ENCODE measurements at places on chromosomes 5 and 9. TPM values are rescaled to one million over a fixed set of nuclear protein-coding genes. Genes with fewer than 3 reads are reported as not detected.

NTRK2 gene
- 1.8 TPM for total RNA-seq

SPINK6 gene
- not detected for total RNA-seq

HTR4 gene
- total RNA-seq = not detected

DNA sequence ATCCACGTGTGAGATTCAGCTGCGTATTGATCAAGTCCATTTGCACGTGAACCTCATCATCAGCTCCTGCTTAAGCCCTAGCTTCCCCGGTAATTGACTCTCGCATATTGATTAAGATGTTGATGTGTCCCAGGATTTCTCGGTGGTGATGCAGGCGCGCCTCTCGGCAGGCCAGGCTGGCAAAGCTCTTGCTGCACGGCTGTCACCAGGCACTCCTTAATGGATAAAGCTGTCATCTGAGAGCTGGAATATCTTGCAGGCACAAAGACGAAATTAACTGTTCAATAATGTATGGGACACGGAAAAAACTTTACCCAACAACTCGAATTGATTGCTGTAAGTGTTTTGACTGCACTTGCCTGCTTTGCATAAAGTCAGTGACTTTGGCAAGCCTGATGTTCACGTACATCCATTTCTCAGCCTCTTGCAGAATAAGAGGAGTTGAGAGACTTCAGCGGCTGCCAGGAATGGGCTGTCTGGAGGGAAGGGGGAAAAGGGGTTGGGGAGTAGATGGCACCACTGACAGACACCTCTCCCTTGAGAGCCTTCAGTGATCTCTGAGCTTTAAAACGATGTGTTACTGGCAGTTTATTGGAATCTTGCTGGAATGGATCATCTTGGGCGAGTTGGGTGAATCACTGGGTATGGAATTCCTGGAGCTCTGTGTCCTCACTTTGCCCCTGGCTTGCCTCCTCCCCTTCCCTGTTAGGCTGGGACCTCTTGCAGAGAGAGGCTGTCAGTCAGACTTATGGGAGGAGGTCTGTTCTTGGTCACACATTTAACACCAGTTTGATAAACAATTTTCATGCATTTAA is 650.3 kb downstream of the CCDC171 start:
- no peak for DNase-seq

GRCh38 chr9:29150606-29151005 is 1577.3 kb upstream of the C9orf72 start:
- no peak for DNase-seq

GRCh38 chr5:95241161-95241560 is 43.7 kb downstream of the MCTP1 start:
- no peak for DNase-seq

DNA sequence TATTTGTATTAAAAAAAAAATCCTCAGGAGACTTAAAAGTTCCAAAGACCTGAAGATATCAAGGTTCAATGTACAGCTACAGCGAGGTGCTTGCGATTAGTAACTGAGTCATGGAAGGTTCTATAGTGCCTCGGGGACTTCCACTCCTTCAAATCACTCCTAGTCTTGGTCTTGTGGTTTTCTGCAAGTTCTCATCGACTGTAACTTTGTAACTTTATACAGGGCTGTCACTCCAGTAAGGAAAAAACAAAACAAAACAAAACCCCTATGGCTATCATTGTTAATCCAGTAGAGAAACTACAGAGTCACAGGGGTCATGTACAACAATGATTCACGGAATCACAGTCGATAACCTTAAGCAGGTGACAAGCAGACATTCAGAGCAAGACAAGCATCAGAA is 39.8 kb upstream of the SELENOP start:
- DNase-seq = no peak

DNA sequence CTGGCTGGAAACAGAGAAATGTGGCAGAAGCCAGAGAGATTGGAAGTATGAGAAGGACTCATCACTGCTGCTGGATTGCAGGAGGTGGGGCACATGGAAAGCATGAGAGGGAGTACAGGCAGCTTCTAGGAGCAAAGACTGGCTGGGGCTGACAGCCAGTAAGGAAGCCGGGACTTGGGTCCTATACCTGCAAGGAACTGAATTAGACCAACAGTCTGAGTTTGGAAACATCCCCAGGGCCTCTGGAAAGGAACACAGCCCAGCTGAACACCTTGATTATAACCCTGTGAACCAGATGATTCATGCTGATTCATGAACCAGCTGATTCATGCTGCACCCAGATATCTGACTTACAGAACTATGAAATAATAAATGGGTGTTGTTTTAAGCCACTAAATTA is 93.4 kb downstream of the OSTF1 start:
- DNase-seq = no peak

DNA sequence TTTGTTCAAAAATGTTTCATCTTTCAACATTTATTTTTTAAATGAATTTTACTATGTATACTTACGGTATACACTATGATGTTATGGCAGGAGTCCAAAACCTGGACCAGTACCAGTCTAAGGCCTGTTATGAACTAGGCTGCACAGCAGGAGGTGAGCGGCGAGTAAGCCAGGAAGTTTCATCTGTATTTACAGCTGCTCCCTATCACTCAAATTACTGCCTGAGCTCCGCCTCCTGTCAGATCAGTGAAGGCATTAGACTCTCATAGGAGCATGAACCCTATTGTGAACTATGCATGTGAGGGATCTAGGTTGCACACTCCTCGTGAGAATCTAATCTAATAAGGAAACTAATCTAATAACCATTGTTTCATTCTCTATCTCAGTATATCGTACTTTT is 715.5 kb upstream of the PTPRD start:
- no peak for DNase-seq

- DNase-seq = no peak
Observed at GRCh38 chr5:142097681-142098080, 10.9 kb upstream of the NDFIP1 start.

- no peak for DNase-seq
Observed at GRCh38 chr5:27311544-27311943, 273.2 kb upstream of the CDH9 start.

GRCh38 chr5:35863159-35863558 is 6.5 kb downstream of the IL7R start:
- DNase-seq = peak; percentile 36

GRCh38 chr9:133636902-133637301 is 739 bp downstream of the DBH start:
- no peak for DNase-seq

- DNase-seq = no peak
Observed at GRCh38 chr5:160333721-160334120, 21.4 kb upstream of the CCNJL start.

- no peak for DNase-seq
Observed at GRCh38 chr5:180193749-180194375, 15.1 kb downstream of the RASGEF1C start.

DNA sequence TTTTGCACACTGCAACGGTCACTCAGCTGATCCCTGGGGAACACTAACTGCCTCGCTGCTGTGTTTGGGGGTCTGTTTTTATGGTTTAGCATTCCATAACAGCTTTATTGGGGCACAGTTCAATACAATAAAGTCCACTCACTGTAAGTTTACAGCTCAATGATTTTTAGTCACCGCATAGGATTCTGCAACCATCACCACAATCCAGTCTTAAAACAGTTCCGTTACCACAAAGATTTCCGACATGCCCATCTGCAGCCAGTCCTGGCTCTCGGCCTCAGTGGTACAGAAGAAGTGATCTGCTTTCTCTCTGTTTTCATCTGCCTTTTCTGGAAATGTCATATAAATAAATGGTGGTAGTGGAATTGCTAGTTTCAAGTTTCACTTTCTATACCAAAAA is 23.6 kb downstream of the OR2V2 start:
- DNase-seq = no peak
